ENCODE measurements at places on chromosomes 1 and 21.

GRCh38 chr21:42445311-42445710 lies 41.6 kb downstream of the UBASH3A start:
- no peak for DNase-seq

DNA sequence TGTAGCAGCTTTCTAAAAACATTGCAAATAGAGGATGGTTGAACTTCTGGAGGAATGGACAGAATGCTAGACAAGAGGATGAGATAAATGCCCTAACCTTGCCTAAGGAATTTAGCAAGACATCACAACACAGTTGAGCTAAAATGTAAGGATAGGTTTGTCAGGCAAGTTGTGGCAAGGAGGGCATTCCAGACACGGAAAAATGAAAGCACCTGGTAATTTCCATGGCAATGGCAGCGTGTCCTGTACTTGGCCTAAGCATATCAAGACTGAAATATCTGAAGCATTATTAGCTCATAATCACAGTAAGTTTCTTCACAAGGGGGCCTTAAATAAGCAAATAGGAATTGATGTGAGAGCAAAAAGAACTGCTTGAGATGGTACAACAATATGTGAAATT lies 105.1 kb upstream of the USP25 start:
- DNase-seq: no peak

DNA sequence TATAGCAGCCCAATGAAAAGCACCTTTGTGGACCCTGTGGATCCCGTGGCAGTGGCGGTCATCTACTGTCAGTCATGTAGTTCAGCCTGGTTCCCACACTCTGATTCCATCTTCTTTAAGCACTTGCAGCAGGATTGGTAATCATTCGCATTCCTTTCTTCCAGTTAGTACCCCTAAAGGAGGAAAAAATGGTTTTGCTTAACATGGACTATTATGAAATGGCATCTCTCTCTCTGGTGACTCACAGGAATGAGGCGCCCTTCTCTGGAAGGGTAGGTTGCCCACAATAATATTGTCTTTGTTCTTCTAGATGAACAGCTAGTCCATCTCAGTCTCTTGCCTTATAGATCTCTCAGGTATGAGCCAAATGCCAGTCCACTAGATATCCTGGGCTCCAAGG lies 127.9 kb upstream of the MROH9 start:
- no peak for DNase-seq

GRCh38 chr1:212513586-212513985 lies 80.9 kb downstream of the NENF start:
- no peak for DNase-seq

DNA sequence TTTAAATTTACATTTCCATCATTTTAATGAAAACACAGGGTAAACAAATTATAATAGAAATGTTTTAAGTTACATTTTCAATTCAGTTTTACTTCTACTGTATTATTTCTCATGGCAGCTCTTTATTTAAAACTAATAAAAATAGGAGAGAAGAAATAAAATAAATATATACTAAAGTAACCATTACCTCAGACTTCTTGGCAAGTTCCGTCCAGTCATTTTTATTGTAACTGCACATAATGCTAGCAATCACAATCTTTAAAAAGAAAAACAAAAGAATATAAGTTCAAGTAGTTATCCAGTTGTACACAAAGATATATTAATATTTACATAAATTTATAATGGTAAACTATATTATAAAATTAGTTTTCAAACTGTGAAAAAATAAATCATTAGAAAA lies 538.6 kb downstream of the DPYD start:
- no peak for DNase-seq

- DNase-seq: no peak
Observed at GRCh38 chr1:9691108-9691445, 39.5 kb downstream of the PIK3CD start.

DNA sequence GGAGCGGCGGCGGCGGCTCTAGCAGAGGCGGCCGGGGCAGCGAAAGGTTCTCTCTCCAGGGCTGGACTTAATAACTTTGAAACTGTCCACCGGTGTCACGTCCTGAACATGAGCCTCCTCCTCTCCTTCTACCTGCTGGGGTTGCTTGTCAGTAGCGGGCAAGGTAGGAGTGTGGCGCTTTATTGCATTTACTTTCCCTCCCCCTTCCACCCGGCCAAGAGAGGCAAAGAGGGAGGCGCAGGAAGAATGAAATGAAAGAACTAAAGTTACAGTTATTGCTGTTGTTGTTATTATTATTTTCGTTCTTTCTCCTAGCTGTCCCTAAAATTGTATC lies 214 bp downstream of the NCAM2 start:
- no peak for DNase-seq

- DNase-seq: no peak
Observed at GRCh38 chr1:34696981-34697380, 57.9 kb upstream of the GJB5 start.

- no peak for DNase-seq
Observed at GRCh38 chr1:119276558-119276957, 92.0 kb upstream of the HAO2 start.

GRCh38 chr1:26321315-26322041 lies 3.7 kb downstream of the CD52 start:
- peak; percentile 91 for DNase-seq

DNA sequence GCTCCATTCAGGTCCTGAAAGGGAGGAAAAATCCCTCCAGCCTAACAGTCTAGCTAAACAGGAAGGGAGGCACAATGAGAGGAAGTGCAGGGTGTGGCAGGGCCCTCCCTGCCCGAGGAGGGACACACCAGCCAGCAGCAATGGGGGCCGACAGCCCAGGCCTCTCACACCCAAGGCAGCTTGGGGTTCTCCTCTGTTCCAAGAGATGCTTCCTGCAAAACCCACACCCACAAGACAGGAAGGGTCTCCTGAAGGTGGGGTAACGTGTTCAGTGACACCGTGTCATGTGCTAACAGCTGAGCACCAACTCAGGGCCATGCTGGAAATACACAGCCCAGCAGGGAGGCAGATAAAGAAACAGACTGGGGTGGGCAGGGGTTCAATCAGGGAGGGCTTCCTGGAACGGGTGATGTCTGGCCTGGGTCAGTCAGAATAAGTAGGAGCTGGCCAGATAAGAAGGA lies 10.2 kb downstream of the ECE1 start:
- DNase-seq: peak; percentile 29

DNA sequence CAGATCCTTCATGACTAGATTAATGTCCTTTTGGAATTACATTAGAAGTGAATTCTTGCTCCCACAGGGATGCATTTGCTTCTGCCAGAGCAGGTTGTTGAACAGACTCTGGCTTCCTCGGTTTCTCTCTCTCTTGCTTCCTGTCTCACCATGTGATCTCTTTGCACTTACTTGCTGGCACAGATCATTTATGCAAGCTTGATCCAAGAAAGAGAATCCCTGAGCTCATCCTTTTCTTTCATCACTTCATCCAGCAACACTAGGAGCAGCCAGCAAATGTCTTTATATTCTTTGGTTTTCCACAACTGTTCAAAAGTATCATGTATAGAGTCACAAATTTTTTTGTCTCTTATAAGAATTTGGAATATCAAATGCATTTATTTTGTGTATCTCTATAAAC lies 313.5 kb downstream of the ZNF326 start:
- DNase-seq: no peak

GRCh38 chr1:118143121-118143520 lies 41.9 kb downstream of the SPAG17 start:
- no peak for DNase-seq

- no peak for DNase-seq
Observed at GRCh38 chr1:172885411-172885810, 165.3 kb downstream of the TNFSF18 start.

DNA sequence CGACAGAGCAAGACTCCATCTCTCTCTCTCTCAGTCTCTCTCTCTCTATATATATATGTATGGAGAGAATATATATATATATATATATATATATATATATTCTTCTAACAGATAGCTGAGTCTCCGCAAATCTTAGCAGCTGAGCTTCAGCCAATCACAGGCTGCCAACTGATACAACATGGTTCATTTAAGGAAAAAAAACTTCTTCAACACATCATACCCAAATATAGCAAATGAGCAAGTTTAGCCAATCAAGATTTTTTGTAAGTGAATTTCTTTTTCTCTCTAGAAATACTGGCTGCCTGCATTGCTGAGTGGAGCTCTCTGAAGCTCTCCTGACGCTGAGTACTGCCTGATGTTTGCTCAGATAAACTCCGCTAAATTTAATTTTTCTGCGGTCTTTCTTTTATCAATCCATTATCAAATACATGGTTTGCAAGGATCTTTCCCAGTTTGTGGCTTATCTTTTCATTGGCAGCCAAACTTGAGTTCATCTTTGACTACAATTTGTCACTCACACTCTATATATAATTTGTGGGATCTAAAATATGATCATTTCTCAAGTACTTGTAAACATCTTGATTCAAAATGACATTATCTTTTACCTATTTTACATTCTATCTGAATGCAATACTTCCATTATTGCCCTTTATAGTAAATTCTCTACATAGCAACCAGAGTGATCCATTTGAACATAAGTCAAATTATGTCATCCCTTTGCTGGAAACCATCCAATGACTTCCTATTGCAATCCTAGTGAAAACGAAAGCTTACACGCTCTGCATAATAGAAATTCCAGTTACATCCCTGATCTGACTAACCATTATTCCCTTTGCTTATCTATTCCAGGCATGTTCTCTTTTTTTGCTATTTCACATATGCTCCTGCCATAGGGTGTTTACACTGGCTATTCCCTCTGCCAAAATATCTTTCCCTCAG lies 2131.7 kb downstream of the MRPL39 start:
- no peak for DNase-seq

DNA sequence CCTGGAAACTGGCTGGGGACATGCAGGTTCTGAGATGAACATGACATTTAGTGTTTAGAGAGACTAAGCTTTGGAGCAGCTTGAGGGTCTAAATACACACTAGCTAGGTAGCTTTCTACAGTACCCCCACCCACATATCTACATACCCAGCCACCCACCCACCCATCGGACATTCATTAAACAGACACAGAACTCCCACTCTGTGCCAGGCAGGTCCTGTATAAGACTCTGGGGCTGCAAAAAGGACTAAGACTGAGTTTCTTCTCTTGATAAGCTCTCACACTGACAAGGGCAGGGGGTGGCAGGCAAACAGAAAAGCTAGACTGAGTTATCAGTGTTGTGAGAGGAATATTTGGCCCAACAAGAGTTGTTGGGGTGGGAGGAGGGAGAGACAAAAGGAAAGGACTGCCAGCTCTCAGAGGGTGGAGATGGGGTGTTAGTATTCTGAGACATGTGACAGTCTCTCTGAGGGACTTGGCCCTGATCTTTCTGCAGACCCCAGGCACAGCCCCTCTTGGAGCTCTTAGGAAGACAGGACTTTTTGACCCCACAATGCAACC lies 6.8 kb downstream of the MAP7D1 start:
- DNase-seq: no peak

DNA sequence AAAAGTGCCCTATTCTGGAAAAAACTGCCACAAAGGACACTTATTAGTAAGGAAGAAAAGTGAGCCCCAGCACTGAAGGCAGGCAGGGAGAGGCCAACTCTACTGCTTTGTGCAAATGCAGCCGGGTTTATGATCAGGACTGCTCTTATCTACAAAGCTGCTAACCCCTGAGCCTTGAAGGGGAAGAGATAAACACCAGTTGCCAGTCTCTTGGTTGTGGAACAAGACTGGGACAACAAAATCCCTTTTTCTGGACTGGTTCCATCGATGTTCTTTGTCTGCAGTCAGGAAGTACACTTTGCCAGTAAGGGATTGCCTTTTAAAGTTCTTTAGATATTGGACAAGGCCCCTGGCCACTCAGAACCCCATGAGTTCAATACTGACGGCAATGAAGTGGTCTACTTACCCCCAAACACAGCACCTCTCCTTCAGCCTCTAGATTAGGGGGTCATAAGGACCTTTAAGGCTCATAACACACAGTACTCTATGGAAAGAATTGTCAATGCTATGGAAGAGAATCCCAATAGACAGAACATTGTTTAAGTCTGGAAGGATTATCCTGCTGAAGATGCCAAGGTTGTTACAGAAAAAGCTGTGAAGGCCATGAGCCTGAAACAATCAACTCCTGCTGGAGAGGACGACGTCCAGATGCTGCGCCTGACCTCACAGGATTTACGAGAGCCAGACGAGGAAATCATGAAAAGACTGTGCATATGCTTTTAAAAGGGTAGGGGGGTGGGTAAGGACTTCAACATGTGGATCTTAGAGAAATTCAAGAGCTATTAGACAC lies 43.6 kb downstream of the GNB1 start:
- no peak for DNase-seq

DNA sequence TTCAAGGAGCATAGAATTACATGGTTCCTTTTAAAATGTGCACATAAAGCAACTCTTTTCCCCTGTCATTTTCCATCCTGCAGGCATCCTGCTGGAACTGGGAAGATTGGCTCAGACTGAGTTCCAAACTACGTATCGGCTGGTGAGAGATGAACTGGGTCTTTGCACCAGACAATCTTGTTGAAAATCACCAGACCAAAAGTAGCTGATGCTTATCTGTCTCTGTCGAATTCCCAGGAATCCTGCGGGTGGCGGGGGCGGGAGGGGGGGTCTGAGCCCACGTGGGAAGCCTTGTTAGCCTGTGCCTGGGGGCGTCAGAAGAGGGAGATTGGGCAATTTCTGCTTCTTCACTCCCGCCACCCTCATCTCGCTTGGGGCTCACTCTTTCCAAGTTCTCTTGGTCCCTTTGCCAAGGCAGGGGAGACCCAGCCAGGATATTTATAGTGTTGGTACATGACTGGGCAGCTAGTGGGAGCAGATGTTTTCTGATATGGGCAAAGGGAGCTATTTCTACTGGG lies 90.1 kb upstream of the SLC25A33 start:
- no peak for DNase-seq

DNA sequence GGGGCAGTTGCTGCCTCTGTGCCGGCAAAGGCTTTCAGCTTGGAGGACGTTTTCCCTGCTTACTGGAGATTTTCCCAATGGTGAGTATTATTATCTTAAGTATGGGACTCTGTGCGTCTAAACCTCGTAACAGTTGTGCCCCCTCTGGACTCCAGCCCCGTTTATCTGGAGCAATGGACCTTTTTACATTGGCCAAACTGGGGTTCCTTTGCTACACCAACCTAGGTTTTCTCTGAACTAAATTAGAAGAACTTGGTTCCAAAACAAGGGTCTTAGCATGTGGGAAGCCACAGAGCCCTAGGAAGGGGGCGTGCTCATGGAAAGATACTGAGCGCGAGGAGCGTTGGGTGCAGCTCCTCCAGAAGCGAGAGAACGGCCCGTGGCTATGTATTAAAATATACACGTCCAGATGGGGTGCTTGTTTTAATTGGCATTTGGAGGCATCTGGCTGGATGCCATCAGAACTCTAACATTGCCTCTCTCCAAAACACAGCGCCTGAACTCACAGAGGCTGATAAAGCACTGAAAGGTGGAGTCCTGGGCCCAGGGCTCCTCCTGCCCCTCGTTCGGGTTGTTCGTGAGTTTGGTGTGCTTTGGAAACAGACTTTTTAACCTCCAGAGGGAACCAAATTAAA lies 28.4 kb downstream of the POFUT2 start:
- DNase-seq: no peak

Measured in CD4-positive, alpha-beta T cell treated with Interleukin-6 at 100 ng/mL for 8 hours (primary cell).